ENCODE measurements at places on chromosomes 1 and 21. TPM values are rescaled to one million over a fixed set of nuclear protein-coding genes. Genes with fewer than 3 reads are reported as not detected.

The HTR6 gene
- total RNA-seq, result not detected

DNA sequence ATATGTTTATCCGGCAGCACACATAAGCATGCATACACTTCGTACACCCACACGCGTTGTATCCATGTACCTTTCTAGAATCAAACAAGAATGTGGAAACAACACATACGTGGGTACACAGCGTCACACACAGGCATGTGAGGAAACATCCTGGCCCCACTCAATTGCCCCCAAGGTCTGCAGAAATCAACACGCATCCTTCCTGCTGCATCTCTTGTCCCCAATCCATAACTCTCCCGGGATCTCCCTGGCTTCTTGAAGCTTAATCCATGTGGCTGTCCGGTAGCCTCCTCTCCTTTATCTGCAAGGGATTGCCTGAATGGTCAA is 5.5 kb upstream of the TBX15 start:
- DNase-seq, result no peak

- no peak for DNase-seq
Observed at GRCh38 chr1:210981490-210981889, 152.5 kb downstream of the KCNH1 start.

The FAM78B gene
- total RNA-seq, result 2.7 TPM

- no peak for DNase-seq
Observed at GRCh38 chr1:51282605-51283004, 46.5 kb downstream of the RNF11 start.

The TMCC2 gene
- 4.0 TPM for total RNA-seq

GRCh38 chr1:115310581-115311473 is 27.2 kb downstream of the NGF start:
- no peak for DNase-seq

DNA sequence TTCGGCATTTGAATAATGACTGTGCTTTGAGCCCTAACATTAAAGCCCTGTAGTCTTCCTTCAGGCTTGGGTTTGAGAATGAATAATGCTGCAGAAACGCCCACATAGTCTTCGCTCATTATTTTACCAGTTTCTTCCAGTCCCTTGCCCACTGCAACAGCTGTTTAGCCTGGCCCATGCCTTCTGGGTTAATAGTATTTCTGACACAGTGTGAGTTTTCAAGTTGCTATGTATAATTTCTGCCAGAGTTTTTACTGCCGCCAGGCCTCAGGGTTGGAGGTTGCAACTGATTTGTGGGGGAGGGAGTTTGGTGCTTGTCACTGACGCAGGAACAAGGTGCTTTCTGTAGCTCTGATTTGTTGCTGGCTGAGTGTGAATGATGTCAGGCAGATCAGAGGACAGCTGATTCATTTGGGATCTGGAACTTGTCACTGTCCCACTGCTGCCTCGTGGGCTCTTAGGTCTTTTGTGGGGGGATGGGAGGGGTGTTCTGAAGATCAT is 109.8 kb downstream of the MAST2 start:
- peak; percentile 77 for DNase-seq

The SEMA4A gene
- 2.7 TPM for total RNA-seq
